CD8-positive, alpha-beta T cell (primary cell): ENCODE measurements at places on chromosomes 11 and 22.

- DNase-seq, result no peak
These were observed 4.7 kb downstream of the CCDC34 start for GRCh38 chr11:27358296-27358695.

DNA sequence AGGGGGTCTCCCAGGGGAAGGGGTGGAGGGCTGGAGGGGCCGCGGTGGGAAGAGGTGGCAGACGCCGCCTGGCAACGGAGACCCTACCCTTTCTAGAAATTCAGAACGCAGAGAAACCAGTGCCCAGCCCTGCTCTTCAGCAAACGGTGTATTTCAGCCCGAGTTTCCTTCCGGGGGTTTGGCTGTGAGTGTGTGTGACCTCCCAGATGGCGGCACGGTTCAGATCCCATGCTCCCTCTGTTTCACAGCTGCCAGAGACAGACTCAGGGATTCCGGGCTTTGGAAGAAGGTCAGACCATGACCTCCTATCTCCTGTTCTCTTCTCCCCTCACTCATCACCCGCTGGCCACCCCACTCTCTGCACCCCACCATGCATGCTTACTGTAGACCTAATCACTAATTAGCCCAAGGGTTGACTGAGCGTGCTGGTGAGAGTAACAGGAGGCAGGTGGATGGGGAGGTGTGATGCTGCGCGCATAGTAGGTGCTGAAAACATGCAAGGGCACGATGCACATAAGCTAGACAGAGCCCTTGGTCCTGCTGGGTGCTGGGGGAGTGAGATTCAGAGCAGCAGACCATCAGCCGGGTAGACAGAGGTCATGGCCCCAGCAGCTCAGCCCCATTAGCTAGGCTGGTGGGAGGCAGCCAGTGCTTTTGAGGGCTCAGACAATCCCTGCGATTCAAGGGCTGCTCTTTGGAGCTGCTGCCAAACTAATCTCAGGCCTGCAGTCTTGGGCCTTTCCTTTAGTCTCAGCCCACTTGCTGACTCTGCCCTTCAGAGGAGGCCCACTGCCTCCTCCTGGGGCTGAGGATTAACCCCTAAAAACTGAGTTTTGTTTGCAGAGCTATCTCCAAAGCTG lies 256.5 kb upstream of the CADM1 start:
- no peak for DNase-seq

- no peak for DNase-seq
These were observed 669 bp downstream of the RPL27A start for GRCh38 chr11:8683115-8683807.

DNA sequence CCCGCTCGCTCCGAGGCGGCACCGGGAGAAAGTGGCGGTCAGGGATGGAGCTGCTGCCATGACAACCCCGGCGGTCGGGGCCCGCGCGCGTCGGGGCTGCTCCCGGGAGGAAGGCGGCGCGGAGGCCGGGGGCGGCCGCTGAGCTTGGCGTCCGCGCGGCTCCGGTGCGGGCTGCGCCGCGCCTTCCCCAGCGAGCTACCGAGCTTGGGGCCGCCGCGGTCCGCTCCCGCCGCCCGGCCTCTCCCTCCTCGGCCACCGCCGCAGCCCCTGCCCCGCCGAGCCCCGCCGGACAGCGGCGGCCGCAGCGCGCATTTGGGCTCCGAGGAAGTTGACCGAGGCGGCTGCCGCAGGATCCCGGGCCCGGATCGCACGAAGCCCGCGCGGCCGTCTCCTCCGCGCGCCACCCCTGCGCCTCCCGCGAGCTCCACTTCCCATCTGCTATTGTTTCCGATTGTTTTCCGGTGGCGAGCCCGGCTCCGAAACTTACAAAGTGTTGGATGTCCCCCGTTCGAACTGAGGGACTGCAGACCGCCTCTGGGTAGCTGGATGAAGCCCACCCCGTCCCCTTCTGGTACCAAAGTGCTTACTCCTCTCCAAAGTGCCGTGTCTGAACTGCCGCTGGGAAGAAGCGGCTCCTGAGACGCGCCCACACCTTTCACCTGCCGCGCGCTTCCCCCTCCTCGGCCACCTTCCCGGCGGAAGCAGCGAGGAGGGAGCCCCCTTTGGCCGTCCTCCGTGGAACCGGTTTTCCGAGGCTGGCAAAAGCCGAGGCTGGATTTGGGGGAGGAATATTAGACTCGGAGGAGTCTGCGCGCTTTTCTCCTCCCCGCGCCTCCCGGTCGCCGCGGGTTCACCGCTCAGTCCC lies 540.3 kb downstream of the NTM start:
- no peak for DNase-seq

- no peak for DNase-seq
These were observed 12.9 kb downstream of the ADORA2A start for GRCh38 chr22:24440270-24440717.

GRCh38 chr11:34411791-34412190 lies 26.9 kb upstream of the CAT start:
- DNase-seq, result no peak

DNA sequence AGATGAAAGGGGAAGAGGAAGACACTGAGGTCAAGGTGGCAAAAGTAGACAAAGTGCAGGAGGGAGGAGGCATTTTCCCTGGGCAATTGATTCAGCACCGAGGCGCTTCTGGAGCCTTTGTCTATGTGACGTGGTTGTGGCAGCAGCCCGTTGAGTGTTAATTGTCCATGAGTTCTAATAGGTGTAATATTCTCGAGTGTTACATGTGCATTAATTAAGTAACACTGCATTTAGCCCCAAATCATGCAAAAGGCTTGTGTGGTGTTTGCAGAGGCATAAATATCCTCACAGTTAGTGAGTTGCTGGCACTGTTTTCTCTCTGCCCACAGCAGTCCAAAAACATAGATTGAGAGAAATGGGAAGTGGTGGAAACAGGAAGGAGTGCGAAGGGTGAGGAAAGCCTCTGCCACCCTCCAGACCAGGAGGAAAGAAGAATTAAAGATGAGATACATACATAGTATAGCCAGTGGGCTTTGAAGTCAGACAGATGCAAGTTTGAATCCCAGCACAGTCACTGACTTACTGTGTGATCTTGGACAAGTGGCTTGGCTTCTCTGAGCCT lies 361.2 kb downstream of the MN1 start:
- DNase-seq, result no peak

- DNase-seq, result no peak
These were observed 8.0 kb downstream of the ARFGAP3 start for GRCh38 chr22:42848941-42849550.

DNA sequence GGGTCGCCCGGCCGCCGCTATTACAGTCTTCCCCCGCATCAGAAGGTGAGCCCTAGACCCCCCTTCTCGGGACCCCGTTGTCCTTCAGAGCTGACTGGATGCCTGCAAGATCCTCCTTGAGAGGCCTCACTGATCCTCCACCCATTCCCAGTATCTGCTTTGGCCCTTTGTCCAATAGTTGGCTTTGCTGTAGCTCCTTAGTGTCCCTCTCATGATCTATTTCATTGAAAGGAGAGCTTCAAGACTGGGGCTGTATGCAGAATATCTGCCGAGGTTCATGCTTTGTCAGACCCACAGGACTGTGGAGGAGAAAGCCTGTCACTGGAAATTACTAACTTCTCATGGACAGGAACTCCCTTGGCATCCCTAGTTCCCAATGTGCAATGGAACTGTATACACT lies 499 bp downstream of the DLAT start:
- DNase-seq, result no peak

DNA sequence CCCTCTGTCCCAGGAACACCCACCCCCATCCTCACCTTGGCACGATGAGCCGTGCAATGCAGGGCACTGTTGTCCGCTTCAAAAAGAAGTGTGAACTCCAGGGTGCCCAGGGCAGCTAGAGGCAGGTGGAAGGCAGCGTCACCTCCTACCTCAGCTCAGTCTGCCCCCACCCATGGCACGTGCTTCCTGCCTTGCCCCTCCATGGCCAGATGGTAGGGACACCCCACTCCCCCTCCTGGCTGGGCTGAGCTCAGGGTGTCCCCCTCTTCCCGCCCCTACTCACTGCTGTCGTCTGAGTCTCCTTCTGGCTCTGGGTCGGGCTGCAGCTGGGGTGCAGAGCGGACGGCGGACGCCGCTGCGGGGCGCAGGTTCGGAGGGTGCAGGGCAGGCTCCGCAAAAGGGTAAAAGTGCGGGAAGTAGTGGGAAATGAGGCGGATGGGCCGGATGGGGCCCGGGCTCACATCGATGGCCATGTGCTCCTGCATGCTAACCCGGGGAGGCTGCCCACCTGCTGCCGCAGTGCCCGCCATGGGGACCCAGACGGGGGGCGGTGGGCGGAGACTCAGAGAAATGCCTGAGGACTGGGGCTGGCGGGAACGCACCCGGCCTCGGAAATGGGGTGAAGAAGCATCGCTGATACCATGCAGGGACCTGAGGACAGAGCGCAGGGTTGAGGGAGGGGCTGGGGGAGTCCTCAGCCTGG lies 9.1 kb downstream of the NDUFV1 start:
- DNase-seq, result no peak

DNA sequence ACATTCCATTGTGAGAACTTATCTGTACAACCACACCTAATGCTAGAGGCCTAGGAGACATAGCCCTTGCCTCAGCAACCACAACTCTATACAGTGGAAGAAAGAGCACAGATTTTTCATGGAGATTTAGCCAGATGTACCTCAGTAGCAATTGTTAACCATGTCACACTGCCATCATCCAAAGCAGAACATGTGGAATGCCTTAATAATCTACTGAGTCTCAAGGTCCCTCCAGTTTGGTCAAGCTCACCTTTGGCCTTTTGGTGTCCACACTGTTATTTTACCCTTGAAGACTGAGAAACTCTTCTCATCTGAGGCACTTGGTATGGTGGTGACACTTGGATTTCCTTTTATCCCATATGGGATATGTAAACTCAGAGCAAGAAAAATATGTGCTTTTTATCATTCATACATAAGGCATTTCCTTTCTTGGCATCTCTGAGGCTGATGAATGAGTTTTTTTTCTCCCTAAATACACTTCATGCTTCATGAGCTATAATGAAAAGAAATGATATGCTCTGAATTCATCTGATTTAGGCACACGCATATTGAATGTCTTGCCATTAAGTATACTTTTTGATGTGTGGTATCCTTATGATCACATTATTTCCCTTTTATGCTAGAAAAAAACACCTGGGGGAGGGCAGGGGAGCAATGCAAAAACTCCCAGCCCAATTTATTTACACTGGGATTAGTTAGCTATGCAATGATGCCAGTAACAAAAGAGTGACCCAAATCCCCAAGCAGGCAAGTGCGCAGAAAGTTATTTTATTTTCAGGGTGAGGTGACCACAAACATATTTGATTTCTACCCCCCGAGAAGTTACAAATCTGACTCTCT lies 63.3 kb upstream of the ME3 start:
- DNase-seq, result no peak

GRCh38 chr11:112507281-112507680 lies 246.6 kb upstream of the PLET1 start:
- DNase-seq, result no peak

- DNase-seq, result no peak
These were observed 142.4 kb downstream of the KIRREL3 start for GRCh38 chr11:126857860-126858808.

DNA sequence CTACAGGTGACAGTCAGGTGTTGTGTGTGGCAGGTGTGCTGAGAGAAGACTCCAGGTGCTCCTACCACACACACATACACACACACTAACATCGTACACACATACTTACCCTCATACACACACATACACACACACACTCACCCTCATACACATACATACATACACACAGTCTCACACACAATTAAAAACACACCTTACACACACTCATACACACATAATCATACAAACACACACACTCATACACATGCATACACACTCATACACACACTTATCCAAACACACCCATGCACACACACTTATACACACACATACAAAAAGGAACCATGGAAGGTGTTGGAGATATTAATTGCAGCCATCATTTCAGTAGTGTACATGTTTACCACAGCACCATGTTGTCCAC lies 4.6 kb downstream of the KRTAP5-3 start:
- DNase-seq, result no peak

DNA sequence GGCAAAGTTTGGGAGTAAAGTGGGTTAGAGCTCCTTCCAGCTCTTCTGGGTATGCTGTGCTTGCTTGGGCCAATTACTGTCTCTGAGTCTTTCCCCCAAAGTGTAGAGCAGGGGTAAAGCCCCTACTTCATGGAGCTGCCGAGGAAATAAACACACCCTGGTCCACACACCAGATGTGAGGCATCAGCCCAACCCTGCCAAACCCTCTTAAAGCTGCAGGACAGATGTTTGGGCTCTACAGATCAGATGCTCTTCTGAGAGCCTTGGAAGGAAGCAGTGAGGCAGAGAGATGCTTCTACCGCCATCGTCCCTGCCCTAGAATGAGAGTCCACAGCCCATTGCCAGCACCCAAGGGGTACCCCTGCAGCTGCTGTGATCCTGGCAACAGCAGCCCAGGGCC lies 64.7 kb downstream of the ELFN2 start:
- DNase-seq, result no peak

- no peak for DNase-seq
These were observed 8.2 kb downstream of the SERPIND1 start for GRCh38 chr22:20782083-20782482.

- no peak for DNase-seq
These were observed 1.7 kb downstream of the STX3 start for GRCh38 chr11:59756845-59757244.

DNA sequence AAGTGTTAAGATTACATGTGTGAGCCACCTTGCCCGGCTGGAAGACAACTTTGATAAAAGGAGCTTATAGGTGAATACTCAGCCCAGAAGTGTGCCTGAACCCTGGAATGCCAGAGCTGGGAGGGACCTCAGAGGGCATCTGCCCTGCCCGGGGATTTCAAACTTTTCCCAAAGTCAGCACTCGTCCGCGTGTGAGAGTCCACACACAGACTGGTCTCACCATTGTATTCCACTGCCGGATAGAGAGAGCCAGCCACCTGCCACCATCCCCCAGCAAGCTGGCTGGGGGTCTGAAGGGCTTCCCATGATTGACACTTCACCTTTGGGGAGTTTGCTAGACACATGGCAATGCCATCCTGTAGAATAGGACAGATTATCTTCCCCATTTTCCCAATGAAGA lies 49.2 kb downstream of the APOL3 start:
- DNase-seq, result no peak
